Activated CD4-positive, alpha-beta T cell treated with anti-CD3 and anti-CD28 coated beads for 4 hours (primary cell): ENCODE measurements at places on chromosomes 5 and 9.

DNA sequence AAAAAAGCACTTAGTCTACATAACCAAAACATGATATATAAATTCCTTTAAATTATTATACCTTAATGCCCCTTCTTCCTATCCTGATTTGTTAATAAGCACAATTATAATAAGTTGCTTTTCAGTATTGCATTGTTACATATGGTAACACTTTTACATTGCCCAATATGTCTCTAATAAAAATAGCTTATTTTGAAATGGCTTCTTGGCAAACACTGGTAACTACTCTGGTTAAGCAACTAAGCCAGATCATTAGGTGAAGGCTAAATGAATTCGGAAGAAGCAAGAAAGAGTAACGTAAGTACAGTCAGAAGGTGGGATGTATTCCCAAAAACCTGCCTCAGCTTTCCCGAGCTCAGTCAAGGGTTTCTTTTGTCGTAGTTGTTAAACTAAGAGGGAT lies 85.3 kb downstream of the TTC39B start:
- DNase-seq, result no peak

DNA sequence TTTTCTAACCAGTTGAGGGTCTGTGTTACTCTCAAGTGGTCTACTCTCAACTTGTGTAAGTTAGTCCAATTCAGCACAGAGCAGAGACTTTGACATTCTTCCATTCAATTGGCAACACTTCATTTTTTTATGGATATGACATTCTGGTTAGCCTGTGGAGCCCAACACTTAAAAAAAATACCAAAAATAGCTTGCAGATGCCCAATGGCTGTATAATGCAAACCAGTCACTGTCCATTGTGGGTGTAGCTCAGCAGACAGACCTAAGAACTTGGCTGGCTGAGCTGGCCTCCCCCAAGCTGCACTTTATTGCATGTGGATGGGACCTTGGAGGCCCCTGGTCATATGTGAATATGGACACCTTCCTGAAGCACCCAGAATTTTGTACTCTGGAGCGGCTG lies 103.2 kb downstream of the DPYSL3 start:
- no peak for DNase-seq

GRCh38 chr5:154143211-154143641 lies 47.3 kb upstream of the GALNT10 start:
- no peak for DNase-seq

DNA sequence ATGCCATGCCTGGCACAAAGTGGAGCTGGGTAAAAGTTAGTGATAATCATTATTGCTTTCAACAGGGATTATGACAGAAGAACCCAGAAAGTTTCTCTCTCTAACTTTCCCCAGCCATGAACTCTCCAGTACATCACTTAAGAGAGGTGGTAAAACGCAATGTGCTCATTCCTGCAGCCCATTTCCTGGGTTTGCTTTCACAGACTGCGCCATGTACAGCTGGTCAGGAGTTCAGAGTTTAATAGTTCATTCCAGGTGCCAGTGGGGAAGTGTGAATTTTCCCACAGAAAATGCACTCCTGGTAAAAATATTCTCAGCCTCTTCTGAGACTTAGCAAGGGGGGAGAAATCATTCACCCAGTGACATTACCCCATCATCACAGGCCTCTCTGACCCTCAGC lies 35.5 kb downstream of the ADAM19 start:
- DNase-seq, result no peak

DNA sequence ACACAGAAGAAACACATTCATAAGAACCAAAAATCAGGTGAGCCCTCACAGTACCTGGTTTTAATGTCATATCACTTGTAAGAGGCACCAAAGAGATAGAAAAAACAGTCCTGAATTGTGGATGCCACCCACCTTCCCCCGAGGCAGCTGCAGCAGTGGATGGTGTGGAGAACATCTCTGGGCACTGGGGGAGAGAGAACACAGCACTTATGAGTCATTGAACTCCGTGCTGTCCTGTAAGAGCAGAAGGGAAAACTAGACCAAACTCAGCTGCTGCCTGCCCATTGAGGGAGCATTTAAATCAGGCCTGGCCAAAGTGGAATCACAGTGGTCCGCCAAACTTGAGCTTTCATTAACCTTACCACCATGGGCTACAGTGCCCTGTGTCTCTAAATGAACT lies 296.2 kb downstream of the SPATA31D1 start:
- DNase-seq, result no peak

- no peak for DNase-seq
Observed at GRCh38 chr9:2570615-2571479, 50.7 kb upstream of the VLDLR start.

DNA sequence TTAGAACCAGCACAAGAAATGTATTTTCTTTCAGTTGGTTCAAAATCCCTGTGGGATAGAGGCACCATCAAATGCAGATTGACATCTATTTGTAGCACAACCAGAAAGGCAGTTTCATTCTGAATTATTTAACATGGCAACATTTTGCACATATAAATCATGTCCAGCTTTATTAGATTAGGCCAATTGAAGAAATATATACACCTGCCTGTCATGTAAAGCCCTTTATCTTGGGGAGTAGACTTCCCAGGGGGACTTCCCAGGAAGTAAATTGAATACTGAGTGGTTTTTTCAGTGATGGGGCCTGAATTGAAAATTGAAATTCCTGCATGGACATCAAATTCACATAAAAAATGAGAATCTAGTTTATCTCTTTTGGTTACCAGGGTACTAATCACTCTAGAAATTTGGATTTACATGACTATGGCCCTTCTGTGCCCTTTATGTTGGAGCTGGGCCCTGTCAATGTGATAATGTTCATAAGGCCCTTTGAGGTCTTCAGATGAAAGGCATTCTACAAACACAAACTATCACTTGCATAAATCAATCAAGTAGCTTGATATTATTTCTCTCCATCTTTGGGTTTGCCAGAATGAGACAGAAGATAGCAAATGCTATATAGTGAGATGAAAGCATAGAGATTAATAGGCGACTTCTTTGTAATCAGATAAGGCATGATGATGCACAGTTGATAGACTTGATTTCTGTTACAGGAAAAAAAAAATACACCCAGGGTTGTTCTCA lies 26.2 kb upstream of the ZNF608 start:
- no peak for DNase-seq

DNA sequence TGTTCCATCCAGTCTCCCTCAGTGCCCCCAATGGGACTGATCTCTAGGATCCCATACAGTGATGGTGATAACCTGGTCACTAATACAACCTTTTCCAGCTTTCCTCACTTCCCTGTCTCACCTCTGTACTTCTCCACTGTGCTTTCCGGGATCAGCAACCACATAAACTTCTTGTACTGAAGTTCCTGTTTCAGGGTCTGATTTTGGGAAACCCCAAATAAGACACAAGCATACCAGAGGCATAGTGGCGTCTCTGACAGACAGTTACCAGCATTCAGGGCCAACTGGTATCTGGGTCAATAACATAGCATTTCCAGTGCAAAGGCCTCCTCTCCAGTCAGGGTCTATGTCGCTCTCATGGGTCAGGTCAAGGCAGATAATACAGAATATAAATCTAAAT lies 64.3 kb downstream of the GLDC start:
- DNase-seq, result no peak

DNA sequence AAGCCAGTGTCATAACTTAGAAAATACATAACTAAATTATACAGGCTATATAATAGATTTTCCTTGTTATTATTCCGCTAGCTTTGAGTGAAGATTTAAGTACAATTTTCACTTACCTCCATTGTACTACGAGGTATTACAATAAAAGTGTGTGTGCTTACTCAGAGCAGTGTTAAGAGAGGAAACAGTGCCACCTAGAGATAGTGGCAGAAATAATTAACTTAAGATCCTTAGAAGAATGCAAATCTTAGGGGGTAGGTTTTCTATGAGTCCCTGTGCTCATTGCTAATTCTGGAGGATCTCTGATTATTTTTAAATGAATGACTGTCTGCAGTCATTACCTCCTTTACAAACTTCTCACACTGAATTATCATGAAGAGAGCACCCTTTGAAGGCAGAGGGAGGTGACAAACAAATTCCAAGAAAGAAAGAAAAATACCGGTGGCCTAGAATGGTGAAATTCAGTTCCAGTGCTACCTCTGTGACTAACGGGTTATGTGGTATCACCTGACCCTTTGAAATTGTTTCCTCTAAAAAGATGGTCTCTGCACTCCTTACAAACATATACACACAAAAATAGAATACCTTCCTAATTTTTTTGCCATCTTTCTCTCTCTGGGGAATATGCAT lies 379.8 kb downstream of the TRIM36 start:
- DNase-seq, result no peak

DNA sequence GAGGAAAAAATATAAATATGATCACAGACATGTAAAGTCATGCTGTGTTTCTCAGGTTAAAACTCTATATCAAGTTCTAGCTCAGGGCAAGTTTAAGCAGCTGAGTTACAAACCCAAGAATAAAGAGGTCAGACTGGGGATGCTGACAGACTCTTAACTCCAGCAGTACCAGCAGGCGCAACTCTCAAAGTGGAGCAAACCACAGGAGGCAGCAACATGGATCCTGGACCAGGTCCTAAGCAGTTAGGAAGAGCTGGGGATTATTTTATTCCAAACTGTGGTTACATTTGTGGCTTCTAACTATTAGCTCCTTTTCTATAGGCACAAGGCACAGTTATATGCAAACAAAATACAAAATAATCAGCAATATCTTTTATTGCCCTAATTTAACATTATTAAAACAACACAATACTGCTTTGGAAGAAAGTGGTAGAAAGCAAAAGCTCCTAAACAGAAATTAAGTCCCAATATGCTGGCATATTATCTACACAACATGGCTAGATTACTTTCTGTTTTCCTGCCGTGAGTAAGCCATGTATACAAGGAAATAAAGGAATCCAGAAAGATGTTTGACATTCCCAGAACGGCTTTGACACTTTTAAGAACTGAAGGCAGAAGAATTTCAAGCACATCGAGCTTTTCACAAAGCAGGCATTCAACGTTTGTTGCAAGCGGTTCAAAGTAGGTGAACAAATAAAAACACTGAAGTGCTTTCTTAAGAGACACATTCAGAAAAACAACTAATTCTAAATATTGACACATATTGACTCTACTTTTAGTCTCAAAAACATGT lies 378.8 kb upstream of the ZNF608 start:
- no peak for DNase-seq

DNA sequence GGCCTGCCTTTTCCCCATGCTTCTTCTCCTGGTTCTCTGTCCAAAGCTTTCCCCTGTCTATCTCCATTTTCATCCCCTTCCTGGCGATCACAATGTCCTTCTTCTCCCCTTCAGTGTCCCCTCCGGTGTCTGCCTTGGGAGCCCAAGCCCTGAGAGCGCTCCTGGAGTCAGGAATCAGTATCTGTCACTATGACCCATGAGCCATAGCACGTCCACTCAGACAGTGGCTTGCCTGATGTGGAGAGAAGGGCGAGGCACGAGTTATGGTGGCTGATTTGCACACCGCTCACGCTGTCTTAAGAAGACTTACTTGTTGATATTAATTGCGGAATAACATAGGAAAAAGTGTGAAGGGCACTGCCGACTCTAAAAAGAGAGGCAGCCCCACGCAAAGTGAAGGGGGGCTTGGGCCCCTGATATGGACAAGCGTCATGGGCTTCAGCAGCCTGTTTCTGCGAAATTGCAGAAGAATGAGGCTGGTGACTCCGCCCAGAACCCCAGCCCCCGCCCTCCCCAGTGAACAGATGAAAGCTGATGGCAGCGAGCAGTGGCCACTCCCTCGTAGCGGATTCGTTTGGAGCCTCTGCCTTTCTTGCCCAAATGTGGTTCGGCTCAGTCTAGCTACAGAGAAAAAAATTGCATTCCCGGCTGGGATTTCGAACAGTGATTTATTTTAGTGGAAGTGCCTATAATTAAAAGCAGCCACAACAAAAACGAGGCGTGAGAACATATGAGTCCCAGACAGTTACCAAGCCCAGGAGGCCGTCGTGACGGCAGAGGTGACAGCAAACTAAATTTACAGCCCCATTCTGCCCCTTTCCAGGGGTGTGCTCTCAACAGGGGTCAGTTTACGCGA lies 149.8 kb downstream of the ICE1 start:
- DNase-seq, result no peak

DNA sequence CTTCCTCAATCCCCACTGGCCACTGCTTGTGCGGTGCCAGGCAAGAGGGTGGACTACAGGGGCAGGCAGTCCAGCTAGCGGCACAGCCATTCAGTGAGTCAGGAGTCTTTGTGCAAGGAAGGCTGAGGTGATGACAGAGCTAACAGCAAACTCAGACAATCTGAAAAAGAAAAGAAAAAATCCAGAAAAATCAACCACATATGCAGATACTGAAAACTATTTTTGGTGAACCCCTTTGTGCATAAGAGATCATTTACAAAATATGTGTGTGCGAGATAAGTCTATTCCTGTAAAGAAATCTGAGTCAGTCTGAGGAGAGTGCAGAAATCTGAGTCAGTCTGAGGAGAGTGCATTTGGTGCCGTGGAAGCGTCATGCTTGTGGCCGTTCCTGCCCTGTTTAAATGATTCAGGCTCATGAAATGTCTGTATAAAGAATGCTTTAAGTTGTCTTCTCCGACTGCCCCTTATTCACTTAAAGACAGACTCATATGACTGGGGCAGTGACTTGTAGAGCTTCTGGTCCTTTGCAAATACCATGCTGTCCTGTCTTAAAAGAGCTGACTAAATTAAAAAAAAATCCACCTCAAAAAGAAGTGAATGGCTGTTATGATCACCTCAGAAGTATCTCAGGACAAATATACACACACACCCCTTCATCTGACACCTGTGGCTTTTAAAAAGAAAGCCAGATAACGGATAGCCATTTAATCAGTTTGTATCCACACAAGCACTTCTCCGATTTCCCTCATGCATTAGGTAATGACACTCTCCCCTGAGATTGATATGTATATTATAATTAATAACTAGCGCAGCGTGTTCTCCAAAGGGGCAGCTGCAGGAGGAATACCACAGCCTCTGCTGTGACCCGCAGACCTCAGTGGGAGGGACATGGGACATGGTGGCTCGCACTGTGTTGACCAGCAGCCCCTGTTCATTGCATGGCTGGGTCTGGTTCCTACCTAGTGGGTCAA lies 47.3 kb downstream of the TRIO start:
- DNase-seq, result no peak

DNA sequence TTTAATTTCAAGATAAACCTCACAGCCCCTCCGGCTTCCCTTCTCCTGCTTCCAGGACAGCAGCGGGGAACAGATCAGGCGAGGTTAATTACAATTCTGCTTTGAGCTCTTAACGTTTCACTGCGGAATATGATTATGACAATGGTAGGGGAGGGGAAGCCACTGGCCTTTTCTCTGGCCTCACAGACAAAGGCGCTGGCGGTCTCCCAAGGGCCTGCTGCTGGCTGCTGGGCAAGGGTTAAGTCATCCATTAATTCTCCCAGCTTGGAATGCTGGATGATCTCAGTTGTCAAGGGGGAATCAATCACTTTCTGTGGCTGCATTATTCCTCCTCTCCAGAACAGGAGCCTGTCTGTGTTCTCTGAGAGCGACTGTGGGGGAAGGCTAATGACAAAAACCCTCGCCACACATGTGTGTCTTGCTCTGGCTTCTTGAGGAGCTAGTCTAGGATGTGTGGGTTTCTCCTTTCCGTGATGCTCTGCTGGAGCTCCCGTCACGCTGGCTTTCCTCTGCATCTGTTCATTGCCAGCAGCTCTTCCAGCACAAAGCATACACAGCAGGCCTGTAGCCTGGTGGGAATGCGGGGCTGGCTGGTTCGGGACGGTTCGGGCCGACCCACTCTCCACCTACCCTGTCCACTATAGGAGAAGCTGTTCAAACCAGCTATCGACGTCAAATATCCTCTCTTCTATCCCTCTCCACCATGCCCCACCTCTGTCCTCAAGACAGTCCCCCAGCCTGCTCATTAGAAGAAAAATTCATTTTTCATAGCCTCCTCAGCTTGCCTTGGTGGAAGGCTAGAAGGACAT lies 82.8 kb downstream of the DCP2 start:
- DNase-seq, result no peak
